Dorsolateral prefrontal cortex (tissue), 122 donors: ENCODE measurements at places on chromosomes 7 and 10.

DNA sequence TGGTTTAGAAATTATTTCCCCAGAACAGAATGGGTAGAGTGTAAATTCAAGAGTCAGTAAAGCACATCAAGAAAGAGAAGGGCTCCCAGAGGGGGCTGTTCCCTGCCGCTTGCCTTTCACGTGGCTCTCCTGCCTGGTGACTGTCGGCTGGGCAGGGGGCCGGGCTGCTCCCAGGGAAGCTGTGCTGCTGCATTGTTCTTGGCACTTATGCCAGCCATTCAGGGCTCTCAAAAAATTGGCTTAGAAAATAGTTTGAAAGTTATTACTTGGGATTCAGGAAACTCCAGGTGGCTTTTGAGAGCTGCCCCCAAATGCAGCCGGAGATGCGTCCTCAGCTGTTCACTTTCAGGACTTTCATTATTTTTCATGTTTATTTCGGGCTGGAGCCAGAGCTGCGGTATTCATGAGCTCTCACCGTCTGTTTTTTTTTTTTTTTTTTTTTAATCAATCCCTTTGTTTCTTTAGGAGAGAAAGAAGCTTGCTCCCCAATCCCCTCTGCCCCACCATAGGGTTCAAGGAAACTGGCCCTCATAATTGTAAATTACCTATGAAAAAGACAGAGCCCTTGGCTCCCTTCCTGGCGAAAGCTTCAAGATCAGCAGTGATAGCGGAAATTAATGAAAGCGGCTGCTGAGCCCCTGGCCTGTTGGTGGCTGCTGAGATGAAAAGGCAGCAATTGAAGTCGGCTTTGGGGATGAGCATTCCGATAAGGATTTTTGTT, 94.1 kb downstream of the SORCS3 start:
- no peak for DNase-seq

DNA sequence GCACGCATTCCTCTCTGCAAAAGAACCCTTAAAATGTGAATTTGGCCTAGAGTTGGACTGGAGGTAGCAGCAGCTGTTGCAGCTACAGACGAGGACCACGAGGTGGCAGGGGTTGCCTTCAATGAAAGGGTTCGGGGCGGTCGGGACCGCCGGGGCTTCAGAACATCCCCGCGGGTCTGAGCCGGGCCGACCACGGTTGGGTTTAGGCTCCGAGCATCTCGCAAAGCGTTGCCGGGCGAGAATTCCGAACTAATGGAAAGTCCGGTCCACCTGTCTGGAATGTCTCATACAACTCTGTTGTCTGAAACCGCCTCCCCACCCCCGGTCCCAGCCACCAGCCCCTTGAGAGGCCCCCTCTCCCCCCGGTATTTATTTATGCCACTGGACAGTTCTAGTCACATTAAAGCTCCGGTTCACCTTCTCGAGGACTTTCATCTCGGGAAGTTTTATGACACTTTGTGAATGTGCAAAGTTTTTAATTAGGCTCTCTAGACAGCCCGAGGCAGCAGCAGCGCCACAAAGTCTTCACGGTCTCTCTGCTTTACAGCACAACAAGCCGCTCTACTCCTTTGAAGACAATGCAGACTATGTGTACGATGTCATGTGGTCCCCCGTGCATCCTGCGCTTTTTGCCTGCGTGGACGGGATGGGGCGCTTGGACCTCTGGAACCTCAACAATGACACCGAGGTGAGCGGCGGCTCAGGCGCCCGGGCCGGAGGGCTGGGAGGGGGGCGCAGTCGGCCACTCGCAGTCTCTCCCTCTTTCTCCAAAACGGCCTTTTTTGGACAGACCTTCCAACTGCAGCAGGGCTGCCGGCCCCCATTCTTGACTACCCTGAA, 246.2 kb downstream of the SLC25A13 start:
- peak; percentile 62 for DNase-seq

- DNase-seq: no peak
Observed at GRCh38 chr10:124305131-124305530, 113.6 kb downstream of the OAT start.

DNA sequence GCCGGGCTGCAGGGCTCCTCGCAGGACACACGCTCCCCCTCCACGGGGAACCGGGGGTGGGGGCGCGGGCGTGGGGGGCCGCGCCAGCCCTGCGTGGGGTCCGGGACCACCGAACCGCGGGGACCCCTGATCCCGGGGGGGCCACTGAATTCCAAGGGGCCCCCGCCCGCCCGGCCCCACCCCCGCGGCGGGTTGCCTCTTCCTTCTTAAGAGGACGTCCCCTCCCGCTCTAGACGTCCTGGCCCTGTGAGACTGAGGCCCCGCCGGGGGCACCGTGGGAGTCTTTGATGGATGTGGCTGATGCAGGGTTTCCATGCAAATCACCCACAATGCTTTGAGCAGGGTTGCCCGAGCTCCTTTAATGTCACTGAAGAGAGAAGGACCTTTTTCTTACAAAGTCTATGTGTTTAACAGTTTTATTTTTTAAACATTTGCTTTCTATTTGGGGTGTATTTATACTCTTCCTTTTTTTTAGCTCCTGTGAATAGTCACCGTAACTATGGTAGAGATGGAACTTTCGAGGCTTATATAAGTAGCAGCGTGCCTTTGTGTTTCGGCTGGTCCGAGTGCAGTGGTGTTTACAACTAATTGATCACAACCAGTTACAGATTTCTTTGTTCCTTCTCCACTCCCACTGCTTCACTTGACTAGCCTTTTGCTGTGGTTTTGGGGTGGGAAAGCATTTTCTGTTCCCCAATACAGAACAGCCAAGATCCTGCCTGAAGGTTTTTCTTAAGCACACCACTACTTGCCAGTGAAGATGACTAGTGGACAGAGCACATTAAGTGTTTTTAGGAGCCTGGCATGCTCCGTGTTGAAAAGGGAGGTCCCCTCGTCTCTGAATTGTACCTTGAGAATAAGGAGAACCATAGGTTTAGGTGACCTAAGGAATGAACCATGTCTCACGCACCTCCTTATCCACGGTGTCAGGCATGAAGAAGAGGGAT, 44.8 kb downstream of the PDIA4 start:
- DNase-seq: peak; percentile 67

GRCh38 chr7:101271021-101271420, 26.1 kb upstream of the FIS1 start:
- DNase-seq: no peak
